Psoas muscle (tissue), 8 donors: ENCODE measurements at places on chromosomes 6 and 20. TPM values are rescaled to one million over a fixed set of nuclear protein-coding genes. Genes with fewer than 3 reads are reported as not detected.
A peak's percentile ranks its signal among the peaks of the same experiment; 100 is the strongest.

The UBD gene
- total RNA-seq = not detected

The CASS4 gene
- total RNA-seq = 0.36 TPM

GRCh38 chr6:1187293-1188131 is 124.4 kb upstream of the FOXQ1 start:
- DNase-seq = no peak
- no peak overlapping the region for H3K4me3 ChIP-seq
- no peak overlapping the region for H3K27ac ChIP-seq
- H3K27me3 ChIP-seq = peaks cover 4% of the 10 kb centered on the region
- H3K4me1 ChIP-seq = no peaks in the 10 kb centered on the region
- H3K36me3 ChIP-seq = no peaks in the 10 kb centered on the region

- no peak overlapping the region for H3K27ac ChIP-seq
- H3K4me3 ChIP-seq = no peak overlapping the region
- no peak for DNase-seq
- no peaks in the 10 kb centered on the region for H3K4me1 ChIP-seq
Observed at GRCh38 chr6:44892579-44892978, 435.6 kb upstream of the RUNX2 start.

DNA sequence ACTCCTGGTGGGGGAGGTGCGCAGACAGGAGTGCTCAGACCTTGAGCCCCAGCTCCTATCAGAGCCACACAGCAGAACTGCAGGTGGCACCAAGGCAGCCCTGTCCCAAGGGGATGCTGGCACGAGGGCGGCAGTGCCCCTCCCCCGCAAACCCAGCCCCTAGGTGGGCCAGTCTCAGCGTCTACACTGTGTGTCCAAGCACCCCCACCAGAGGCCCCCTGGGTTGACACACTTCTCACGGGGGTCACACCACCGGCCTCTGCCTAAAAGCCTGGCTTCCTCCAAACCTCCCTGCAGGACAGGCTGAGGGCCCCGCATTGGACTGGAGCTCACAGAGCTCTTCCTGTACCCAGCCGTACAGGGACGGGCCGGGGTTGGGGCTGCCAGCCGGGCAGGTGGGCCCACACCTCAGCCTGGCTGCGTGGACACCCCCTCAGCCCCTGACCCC is 8.1 kb downstream of the SLC2A4RG start:
- H3K4me3 ChIP-seq = no peak overlapping the region
- H3K27ac ChIP-seq = no peak overlapping the region
- peak; percentile 46 for DNase-seq
- no peaks in the 10 kb centered on the region for H3K4me1 ChIP-seq

DNA sequence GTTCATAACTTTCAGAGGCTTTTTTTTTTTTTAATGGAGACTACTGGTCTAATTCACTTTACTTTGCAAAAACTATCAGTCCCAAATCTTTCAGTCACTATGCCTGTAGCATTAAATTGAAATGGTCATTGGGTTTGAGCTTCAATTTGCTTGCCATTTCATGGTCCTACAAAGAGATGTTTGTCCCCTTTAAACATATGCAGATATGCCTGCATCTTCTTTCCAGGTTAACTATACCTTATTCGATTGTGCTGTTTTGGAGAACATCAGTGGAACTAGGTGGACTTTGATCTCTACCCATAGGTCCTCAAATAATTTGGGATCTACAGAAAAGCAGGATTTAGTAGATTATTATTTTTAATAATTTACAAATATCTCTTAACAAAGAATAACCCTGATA is 4.6 kb downstream of the POU3F2 start:
- H3K27ac ChIP-seq = no peak overlapping the region
- H3K36me3 ChIP-seq = no peaks in the 10 kb centered on the region
- no peak overlapping the region for H3K4me3 ChIP-seq
- no peak for DNase-seq
- H3K4me1 ChIP-seq = peaks cover 4% of the 10 kb centered on the region
